ENCODE measurements at places on chromosomes 3 and 15.
A peak's percentile ranks its signal among the peaks of the same experiment; 100 is the strongest.

- no peak for DNase-seq
Observed at GRCh38 chr3:72176537-72177041, 391.6 kb upstream of the PROK2 start.

- no peak for DNase-seq
Observed at GRCh38 chr3:98780343-98780742, 17.2 kb downstream of the ST3GAL6 start.

GRCh38 chr3:65732051-65732935 is 306.4 kb downstream of the MAGI1 start:
- peak; percentile 42 for DNase-seq

GRCh38 chr3:193140381-193140780 is 100.6 kb upstream of the PLAAT1 start:
- DNase-seq: no peak

- no peak for DNase-seq
Observed at GRCh38 chr15:48596841-48597240, 48.7 kb downstream of the FBN1 start.

- DNase-seq: no peak
Observed at GRCh38 chr3:42055291-42055690, 35.9 kb upstream of the TRAK1 start.

DNA sequence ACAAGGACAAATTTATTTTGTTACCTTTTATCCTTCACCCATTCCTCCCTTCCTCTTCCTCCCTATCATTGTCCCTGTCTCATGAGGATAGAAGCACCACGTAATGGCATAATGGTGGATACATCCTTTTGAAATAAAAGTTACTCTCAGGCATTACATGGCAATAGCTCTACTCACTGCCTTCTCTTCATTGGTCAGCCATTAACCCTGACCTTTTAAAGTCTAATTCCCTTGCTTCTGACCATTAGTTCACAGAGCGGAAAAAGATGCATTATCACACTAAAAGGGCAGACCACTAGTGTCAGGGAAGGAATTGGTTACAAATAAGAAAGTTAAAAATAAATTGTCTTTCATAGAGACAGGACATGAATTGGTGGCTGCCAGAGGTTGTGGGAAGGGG is 54.6 kb upstream of the EIF1B start:
- DNase-seq: no peak

GRCh38 chr3:64728994-64729393 is 41.2 kb upstream of the ADAMTS9 start:
- no peak for DNase-seq

DNA sequence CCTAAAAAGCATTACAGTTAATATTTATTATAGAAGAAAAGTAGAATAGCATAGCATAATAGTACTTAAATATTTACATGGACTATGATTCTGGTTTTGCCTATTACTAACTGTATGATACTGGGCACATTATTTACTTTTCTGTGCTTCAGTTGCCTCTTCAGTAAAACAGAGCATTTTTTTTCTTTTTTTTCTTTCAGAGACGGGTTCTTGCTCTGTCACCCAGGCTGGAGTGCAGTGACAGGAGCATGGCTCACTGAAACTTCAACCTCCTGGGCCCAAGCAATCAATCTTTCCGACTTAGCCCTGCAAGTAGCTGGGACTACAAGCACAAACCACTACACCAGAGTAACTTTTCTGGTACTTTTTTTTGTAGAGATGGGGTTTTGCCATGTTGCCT is 47.0 kb downstream of the GYG1 start:
- no peak for DNase-seq

- no peak for DNase-seq
Observed at GRCh38 chr3:9244495-9245183, 4.8 kb downstream of the SRGAP3 start.

- DNase-seq: no peak
Observed at GRCh38 chr3:143637133-143637532, 211.1 kb downstream of the SLC9A9 start.

DNA sequence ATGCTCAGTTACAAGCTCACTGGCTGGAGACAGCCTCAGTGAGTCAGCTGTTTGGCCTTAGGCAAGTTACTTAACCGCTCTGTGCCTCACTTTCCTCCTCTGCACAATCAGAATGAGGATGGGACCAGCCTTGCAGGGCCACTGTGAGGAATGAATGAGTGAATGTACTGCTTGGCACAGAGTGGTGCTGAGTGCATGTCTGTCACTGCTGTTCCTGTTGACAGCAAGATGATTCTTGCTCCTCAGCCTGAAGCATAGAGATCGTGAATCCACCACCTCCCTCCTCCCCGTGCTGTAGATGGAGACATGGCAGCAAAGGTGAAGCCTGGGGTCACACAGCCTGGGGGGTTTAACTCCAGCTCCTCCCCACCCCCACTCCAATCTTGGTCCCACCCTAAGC is 14.6 kb upstream of the GRIP2 start:
- DNase-seq: no peak

DNA sequence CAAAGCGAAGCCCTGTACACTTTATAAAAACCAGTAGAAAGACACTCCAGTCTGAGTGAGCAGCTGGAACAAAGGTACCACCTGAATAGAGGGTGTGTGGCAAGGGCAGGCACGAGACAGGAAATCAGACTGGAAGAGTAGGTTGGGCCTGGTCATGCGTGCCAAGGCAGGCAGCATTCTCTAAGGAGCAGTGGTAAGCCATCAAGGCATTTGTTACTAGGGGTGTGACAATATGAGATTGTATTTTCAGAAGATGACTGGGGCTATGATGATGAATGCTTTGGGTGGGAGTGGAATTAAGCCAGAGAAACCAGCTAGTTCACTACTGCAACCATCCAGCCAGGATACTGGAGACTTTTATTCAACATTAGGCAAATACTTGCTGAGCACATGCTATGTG is 5.0 kb downstream of the JMJD7 start:
- DNase-seq: no peak

- no peak for DNase-seq
Observed at GRCh38 chr3:64008487-64009351, 14.6 kb downstream of the PSMD6 start.

- DNase-seq: no peak
Observed at GRCh38 chr3:76673171-76673570, 366.7 kb upstream of the ROBO2 start.

GRCh38 chr3:14811684-14812083 is 7.1 kb upstream of the FGD5 start:
- DNase-seq: no peak

DNA sequence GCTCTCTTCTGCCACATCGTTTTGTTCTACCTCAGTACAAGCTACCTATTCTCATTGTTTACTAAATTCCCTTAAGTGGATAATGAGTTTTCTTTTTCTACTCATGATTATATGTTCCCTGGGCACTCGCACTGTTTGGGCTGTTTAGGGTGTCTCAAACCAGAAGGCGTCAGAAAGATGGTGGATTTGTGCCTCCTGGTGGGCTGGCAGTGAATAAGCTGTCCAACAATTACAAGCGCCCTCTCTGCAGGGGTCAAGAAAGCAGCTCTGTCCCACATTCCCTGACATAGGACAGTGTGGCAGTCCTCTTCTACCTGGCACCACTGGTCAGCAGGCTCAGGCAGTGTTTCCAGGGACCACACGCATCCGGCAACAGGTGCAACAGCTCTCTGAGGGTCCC is 173.4 kb upstream of the PPP2R3A start:
- no peak for DNase-seq

- DNase-seq: no peak
Observed at GRCh38 chr15:92101708-92102394, 248.3 kb downstream of the SLCO3A1 start.

DNA sequence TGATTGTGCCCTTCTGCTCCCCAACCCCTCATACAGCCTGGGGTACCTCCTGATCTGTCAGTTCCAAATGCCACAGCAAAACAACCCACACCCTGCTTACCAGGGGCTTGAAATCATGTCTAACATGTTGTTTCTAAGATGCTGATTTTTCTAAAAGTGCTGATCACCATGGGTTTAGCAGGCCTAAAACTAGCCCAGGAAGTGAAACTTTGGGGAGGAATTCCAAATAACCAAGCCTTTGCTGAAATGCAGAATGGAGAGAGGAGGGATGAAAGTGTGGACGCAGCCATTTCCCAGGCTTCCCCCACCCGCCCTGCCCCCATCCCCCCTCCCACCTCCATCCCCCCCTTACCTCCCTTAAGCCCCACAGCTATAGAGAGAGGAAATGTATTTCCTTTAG is 2.0 kb upstream of the HRH1 start:
- DNase-seq: no peak

DNA sequence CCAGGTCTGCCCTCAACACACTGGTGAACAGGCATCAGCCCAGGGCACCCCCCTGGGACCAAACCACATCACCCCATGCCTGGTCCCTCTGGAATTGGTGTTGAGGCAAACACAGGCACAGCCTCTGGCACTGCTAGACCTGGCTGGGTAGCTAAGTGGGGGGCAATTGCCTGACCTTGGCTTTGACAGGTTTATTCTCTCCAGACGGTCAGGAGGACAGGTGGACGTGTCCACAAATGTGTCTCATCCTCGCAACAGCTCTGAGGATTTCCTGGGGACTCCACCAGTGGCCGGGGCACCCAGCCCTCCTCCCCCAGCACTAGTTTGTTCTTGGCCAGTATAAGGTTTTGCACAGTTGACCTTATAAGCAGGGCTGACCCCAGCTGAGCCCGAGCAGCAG is 31.3 kb downstream of the TKT start:
- no peak for DNase-seq

GRCh38 chr3:48930590-48930989 is 11.9 kb downstream of the ARIH2 start:
- peak; percentile 14 for DNase-seq

- DNase-seq: no peak
Observed at GRCh38 chr15:90230071-90230494, 3.7 kb downstream of the CIB1 start.

GRCh38 chr15:36903922-36904556 is 196.3 kb downstream of the MEIS2 start:
- no peak for DNase-seq

- no peak for DNase-seq
Observed at GRCh38 chr3:186362537-186362842, 456 bp upstream of the DGKG start.

DNA sequence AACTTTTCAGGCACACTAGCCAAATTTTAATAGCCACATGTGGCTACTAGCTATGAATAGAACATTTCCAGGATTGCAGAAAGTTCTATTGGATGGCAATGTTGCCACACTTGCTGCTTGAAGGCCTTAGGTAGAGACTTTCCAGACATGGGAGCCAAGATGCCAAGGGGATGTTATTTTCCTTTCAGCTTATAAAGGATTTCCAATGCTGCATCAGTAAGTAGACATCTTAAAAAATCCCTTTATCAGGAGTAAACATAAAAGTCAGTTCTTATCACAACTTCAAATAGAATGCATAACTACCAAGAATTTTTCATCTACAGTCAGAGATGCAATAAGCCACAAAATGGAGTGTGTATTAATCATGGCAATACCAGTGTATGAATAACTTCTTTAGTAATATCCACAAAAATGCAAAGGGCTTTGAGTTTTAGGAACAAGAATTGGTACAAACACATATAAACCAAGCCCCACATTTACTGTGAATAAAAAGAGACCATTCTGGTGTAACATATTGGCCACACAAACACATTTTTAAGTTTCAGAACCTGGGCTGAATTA is 457.1 kb upstream of the ADAMTS9 start:
- DNase-seq: no peak

DNA sequence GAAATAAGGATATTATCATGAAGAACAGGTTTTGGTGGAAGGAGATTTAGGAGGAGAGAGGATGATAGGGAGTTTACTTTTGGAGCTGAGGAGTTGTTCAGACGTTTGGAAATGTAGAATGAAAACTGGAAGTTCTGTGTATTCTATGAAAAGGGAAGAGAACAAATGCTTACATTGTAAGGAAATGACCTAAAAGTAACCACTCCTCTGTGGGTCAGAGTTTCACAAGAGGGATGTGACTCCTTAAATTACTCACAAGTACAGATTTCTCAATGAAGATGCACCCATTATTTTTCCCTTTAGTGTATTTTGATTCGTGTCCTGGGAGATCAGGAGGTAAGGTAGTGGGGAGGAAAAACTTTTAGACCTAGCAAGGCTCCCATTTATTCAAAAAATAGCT is 4.0 kb downstream of the RNF13 start:
- DNase-seq: no peak

DNA sequence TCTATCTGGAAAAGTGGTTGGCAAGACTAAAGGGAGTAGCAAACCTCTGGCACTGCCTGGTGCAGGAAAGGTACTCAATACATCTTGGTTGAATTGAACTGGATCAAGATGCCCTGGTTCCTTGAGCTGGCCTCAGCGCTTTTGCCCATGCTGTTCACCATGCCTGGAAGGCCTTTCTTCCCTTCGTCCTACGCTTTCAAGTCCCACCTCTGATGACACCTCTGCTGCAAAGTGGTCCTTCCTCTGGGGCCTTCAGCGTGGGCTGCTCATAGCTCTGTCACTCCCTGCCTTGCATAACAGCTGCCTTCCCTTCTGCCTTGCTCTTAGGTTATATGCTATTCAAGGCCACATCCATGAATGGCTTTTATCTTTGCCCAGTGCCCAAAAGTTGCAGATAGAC is 23.0 kb downstream of the ITGA11 start:
- no peak for DNase-seq

DNA sequence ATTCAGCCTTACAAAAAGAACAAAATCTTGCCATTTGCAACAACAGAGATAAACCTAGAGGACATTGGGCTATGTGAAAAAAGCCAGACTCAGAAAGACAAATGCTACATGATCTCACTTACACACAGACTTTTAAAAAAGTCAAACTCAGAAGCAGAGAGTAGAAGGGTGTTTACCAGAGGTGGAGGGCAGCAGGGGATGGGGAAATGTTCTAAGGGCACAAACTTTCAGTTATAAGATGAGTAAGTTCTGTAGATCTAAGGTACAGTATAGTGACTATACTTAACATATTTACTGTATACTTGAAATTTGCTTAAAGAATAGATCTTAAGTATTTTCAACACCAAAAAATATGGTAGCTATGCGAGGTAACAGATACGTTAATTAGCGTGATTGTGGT is 3.0 kb downstream of the MYEF2 start:
- DNase-seq: no peak

DNA sequence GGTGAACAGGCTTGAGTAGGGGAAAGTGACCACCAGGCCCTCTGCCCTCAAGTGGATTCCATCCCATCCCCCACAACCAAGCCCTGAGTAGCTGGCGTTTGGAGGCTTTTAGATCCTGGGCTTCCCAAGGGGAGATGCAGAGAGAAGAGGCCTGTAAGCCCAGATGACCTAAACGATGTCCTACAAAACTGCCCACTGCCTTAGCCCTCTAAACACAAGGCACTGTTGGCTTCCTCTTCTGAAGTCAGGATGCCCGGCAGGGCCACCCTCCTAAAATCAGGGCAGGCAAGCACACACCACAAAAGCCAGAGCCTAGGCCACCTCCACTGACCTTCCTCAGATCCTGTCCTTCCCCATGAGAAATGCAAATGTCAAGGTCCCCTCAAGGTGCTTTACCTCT is 68.6 kb downstream of the ADCY5 start:
- DNase-seq: no peak

- no peak for DNase-seq
Observed at GRCh38 chr3:58384381-58385090, 49.1 kb downstream of the PDHB start.

DNA sequence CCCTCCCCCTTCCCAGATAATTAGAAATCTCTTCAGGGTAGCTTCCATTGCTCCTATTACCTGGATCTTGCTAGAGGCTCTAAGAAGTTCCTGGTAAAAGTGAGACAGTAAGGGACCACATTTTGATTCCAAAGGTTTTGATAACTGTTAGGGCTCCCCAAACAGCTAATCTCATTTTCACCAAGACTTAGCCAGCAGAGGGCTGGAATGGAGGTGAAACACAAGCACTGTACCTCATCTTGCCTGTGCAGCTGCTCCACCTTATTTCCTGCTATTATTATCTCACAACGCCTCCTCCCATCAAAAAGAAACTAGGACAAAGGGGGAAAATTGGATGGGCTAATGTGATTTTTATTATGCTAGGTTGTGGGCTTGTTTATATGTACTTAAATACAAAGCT is 7.3 kb downstream of the SETD5 start:
- DNase-seq: no peak
